HFFc6 (cell line): ENCODE measurements at places on chromosomes 16 and 17.
A peak's percentile ranks its signal among the peaks of the same experiment; 100 is the strongest.

DNA sequence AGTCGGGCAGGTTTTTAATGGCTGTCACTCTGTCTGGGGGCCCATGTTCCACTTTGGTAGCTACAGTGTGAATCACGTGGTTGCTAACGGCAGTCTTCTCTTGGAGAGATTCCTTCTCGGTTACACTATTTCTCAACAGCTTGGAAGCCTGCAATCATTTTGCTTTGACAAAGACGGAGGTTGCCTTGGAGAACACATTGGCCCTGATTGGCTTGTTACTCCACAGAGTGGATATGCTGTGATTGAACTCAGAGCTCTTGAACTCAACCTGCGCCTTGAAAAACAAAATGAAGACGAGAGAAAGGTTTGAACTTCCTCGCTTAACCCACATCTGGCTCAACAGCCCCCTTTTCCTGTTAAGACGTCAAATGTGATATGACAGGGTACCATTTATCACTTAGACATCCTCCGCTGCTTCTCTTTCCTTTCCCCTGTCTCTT, 218.9 kb downstream of the MAF start:
- no peak for DNase-seq
- H3K27me3 ChIP-seq = no peaks in the 10 kb centered on the region; the same call in 1 of the 2 replicates
- no peak overlapping the region for H3K27ac ChIP-seq
- H3K4me1 ChIP-seq = no peaks in the 10 kb centered on the region

DNA sequence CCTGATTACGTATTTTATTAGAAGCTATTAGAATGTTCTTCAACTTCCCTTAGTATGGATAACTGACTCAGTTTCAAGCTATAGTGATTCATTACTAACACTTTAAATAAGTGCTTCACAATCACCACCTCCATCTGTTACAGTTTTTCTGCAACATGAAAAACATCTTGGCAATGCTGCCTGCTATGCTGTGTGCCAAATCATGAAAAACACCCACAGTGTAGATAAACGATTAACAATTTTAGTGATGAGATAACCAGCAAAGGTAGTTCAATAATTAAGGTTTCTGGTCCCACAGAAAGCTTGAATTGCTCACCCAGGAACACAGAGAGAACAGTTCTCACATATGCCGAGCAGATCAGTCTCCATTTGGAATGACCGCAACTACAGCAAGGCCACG, 51.4 kb upstream of the SLC25A19 start:
- H3K4me3 ChIP-seq = no peak overlapping the region
- no peaks in the 10 kb centered on the region for H3K36me3 ChIP-seq
- peaks cover 36% of the 10 kb centered on the region for H3K4me1 ChIP-seq
- H3K27ac ChIP-seq = no peak overlapping the region
- no peak for DNase-seq

DNA sequence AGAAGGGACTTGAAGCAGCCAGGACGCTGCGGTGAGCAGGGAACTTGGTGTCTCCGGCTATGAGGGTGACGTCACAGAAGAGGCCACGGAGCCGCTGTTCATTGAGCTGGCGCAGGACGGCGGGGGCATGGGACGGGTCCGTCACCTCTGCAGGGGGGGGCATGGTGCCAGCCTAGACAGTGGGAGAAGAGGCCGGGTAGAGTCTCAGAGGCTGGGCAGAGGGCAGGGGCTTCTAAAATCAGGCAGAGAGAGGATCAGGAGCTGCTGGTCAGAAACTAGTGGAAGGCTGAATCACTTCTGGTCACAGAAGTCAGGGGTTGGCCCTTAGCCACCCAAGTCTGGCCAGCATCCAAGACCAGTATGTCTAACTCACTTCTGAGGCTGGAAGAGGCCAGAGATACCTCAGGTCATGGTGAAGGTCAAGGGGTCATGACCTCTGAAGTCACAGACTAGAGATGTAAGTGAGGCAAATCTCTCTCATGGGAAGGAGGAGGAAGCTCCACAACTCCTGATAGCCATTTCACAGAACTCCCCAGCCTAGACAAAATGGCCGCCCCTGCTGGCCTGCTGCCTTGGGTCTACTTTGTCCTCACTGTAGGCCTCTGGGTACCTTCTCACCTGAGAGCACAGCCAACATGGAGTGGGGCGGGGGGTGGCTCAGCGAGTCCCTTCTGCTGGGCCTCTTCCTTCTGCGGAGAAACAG, 12.6 kb downstream of the ZBTB4 start:
- peak; percentile 53 for DNase-seq
- H3K4me1 ChIP-seq = peaks cover 11% of the 10 kb centered on the region
- H3K36me3 ChIP-seq = peaks cover 4% of the 10 kb centered on the region; the same call in 1 of the 2 replicates
- H3K27ac ChIP-seq = peak overlapping the region; percentile 69

DNA sequence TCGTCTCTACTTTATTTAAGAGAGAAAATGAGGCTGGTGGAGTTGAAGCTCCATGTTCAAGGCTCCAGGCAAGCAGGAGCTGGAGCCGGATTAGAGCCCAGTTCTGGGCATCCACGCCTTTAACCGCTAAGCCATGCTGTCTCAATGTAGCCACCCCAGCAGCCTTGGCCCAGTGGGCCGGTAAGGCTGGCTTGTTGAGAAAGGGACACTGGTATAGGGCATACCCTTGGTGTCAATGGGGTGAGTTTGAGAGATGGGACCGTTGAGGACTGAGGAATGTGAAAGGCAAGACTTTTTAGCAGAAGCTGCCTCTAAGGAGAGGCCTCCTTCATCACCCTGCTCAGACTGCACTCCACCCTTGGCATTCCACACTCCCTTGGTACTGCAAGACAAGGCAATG, 147.4 kb downstream of the CYLD start:
- DNase-seq = no peak
- H3K4me1 ChIP-seq = no peaks in the 10 kb centered on the region
- no peaks in the 10 kb centered on the region; the same call in none of the 2 replicates for H3K27me3 ChIP-seq
- no peaks in the 10 kb centered on the region for H3K36me3 ChIP-seq

GRCh38 chr16:89572073-89572484, 3.5 kb upstream of the CPNE7 start:
- H3K4me3 ChIP-seq = no peak overlapping the region
- DNase-seq = no peak
- H3K27ac ChIP-seq = no peak overlapping the region
- peaks cover 4% of the 10 kb centered on the region for H3K27me3 ChIP-seq
- no peaks in the 10 kb centered on the region for H3K36me3 ChIP-seq

DNA sequence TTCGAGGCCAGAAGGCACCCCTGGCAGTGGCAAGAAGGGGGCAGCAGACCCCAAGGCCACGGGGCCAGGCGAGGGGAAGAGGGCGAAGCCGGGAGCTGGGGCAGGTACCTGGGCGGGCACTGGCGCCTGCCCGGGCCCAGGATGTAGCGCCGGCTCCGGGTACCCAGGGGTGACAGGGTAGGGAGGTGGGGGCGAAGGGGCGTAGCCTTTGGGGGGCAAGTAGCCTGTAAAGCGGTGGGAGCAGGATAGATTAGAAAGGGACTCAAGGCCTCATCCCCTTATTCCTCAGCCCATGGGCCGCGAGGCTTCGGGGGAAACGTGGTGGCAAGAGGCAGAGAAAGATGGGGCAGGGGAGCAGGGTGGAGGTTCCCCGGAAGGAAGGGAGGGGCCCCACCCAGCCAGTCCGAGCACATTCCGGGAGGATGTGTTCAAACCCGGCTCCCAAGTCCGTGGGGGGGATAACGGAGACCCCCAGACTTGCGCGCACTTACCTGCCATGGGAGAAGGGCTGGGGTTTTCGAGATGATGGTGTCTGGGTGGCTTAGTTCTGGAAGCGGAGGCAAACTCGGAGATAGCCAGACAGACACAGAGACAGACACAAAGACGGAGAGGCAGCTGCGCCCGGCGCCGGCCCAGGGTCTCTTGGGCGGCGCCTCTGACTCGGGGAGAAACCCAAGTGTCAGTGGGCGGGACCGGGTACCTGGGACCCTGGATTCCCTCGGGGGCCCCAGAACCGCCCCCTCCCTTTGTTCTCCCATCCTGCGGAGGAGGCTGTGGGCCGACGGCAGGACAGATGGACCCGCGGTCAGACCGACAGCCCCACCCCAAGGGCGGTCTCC, 493 bp downstream of the PLSCR3 start:
- H3K4me1 ChIP-seq = peaks cover 6% of the 10 kb centered on the region
- peaks cover 2% of the 10 kb centered on the region; the same call in 1 of the 2 replicates for H3K27me3 ChIP-seq
- H3K27ac ChIP-seq = peak overlapping the region; percentile 68; the same call in 1 of the 2 replicates
- DNase-seq = no peak
- peaks cover 9% of the 10 kb centered on the region; the same call in 1 of the 2 replicates for H3K36me3 ChIP-seq

GRCh38 chr17:38507436-38507835, 79.2 kb downstream of the ARHGAP23 start:
- H3K4me3 ChIP-seq = no peak overlapping the region
- H3K4me1 ChIP-seq = peaks cover 44% of the 10 kb centered on the region
- DNase-seq = no peak
- peaks cover 36% of the 10 kb centered on the region for H3K36me3 ChIP-seq

DNA sequence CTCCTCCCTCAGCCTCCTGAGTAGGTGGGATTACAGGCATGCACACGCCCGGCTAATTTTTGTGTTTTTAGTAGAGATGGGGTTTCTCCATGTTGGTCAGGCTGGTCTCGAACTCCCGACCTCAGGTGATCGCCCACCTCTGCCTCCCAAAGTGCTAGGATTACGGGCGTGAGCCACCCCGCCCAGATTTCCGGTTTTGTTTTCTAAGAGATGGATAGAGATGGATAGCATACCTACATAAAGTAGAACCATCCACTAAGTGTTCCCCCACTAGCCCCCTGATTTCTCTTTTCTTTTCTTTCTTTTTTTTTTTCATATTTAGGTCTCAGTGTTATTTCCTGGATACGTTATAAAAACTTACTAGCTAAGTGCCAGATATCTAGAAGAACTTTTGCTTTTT, 2.0 kb downstream of the WSB1 start:
- H3K27ac ChIP-seq = peak overlapping the region; percentile 100
- H3K4me1 ChIP-seq = peaks cover 40% of the 10 kb centered on the region
- H3K27me3 ChIP-seq = peaks cover 10% of the 10 kb centered on the region
- peaks cover 15% of the 10 kb centered on the region for H3K36me3 ChIP-seq

DNA sequence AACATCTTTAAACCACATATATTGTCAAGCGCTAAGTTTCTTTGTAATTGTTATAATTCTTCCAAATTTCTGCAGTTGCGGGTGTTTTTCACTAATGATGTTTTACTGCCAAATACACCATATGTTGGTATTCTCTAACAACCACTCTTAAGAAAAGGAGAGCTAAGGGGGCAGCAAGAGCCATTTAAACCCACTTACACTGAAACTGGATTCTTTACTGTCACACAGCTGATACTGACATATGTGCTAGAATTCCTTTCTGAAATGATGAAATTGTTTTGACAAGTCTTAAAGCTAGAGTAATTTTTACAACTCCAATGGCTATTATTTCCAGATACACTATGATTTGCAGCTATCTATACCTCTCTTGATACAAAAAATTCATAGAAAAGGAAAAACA, 483.1 kb downstream of the CDH11 start:
- no peak overlapping the region for H3K27ac ChIP-seq
- no peak overlapping the region for H3K4me3 ChIP-seq
- DNase-seq = no peak
- no peaks in the 10 kb centered on the region; the same call in 1 of the 2 replicates for H3K27me3 ChIP-seq

- H3K27ac ChIP-seq = no peak overlapping the region
- no peaks in the 10 kb centered on the region for H3K36me3 ChIP-seq
- peaks cover 5% of the 10 kb centered on the region for H3K4me1 ChIP-seq
- DNase-seq = no peak
- peaks cover 18% of the 10 kb centered on the region for H3K27me3 ChIP-seq
- no peak overlapping the region for H3K4me3 ChIP-seq
These were observed 26.1 kb upstream of the TOB1 start for GRCh38 chr17:50892101-50892776.

DNA sequence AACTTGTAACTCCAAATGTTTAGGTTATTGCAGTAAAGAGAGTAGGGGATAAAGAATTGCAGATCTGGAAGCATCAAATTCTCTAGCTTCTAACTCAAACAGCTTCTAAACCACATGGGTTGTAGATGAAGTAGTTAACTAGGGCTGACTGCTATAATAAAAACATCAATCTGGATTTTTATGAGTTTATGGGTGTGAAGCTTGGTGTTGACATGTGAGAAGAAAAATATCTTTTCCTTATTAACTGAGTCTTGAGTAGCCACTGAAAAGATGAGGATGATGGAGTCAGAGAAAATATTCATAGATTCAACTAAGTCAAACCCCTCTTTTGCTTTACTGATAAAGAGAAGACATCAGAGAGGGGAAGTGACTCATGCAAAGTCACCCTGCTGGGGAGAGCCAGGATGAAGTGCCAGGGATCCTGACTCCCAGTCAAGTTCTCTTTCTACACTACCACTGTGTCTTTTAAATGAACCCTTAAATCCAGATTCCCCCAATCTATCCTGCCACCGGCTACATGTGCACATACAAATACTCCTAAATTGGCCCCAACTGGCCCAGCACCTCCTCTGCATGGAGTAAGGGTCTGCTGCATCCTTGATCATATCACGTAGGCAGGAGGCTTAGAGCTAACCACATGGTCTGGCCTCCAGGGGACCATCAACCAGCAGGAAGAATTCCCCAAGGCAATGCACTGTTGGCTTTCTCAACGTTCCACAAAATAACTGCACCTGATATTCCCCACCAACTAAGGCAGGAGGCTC, 264.0 kb upstream of the CCL2 start:
- no peak for DNase-seq
- H3K4me3 ChIP-seq = no peak overlapping the region
- no peaks in the 10 kb centered on the region for H3K27me3 ChIP-seq
- H3K4me1 ChIP-seq = no peaks in the 10 kb centered on the region
- H3K27ac ChIP-seq = no peak overlapping the region

- peaks cover 8% of the 10 kb centered on the region; the same call in 1 of the 2 replicates for H3K36me3 ChIP-seq
- H3K27ac ChIP-seq = no peak overlapping the region
- H3K4me1 ChIP-seq = peaks cover 20% of the 10 kb centered on the region; the same call in 1 of the 2 replicates
- no peaks in the 10 kb centered on the region for H3K27me3 ChIP-seq
These were observed 24.7 kb downstream of the GRB2 start for GRCh38 chr17:75380750-75381149.

- peaks cover 3% of the 10 kb centered on the region; the same call in 1 of the 2 replicates for H3K27me3 ChIP-seq
- H3K36me3 ChIP-seq = peaks cover 47% of the 10 kb centered on the region
- DNase-seq = no peak
- H3K27ac ChIP-seq = no peak overlapping the region
These were observed 16.5 kb downstream of the ZNF75A start for GRCh38 chr16:3321816-3322215.

- H3K4me1 ChIP-seq = peaks cover 26% of the 10 kb centered on the region
- H3K36me3 ChIP-seq = peaks cover 22% of the 10 kb centered on the region
- H3K4me3 ChIP-seq = no peak overlapping the region
- H3K27me3 ChIP-seq = no peaks in the 10 kb centered on the region; the same call in 1 of the 2 replicates
- H3K27ac ChIP-seq = no peak overlapping the region; the same call in 1 of the 2 replicates
These were observed 5.0 kb downstream of the CCDC47 start for GRCh38 chr17:63768433-63768832.

- H3K27me3 ChIP-seq = peaks cover 2% of the 10 kb centered on the region; the same call in 1 of the 2 replicates
- no peak overlapping the region for H3K27ac ChIP-seq
- H3K4me3 ChIP-seq = no peak overlapping the region
- no peaks in the 10 kb centered on the region for H3K4me1 ChIP-seq
- no peaks in the 10 kb centered on the region for H3K36me3 ChIP-seq
These were observed 108.3 kb upstream of the CREBBP start for GRCh38 chr16:3988824-3989223.
